ENCODE measurements at places on chromosomes 12 and 14. TPM values are rescaled to one million over a fixed set of nuclear protein-coding genes. Genes with fewer than 3 reads are reported as not detected.

GRCh38 chr14:53606203-53606602 is 350.4 kb downstream of the BMP4 start:
- DNase-seq = no peak
- no peaks in the 10 kb centered on the region for H3K36me3 ChIP-seq
- no peaks in the 10 kb centered on the region for H3K27me3 ChIP-seq

- H3K4me1 ChIP-seq = peaks cover 5% of the 10 kb centered on the region
- H3K4me3 ChIP-seq = no peak overlapping the region
- no peaks in the 10 kb centered on the region for H3K27me3 ChIP-seq
Observed at GRCh38 chr14:64117671-64118402, 176.3 kb downstream of the ESR2 start.

DNA sequence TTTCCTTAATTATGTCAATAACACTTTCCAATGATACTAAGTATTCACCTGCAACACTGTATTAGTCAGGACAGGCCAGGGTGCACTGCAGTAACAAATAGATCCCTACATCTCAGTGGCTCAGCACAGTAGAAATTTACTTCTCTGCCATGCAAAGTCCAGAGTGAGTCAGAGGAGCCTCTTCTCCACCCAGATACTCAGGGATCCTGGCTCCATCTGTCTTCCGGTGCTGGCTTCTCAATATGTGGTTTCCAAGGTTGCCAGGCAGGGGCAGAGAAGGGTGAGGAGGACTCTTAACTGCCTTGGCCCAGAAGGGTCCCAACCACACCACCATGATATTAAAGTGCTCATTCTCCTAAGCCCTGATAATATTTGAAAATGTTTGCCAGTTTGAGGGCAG is 47.8 kb downstream of the ADGRD1 start:
- no peaks in the 10 kb centered on the region for H3K36me3 ChIP-seq
- peaks cover 15% of the 10 kb centered on the region for H3K27me3 ChIP-seq
- DNase-seq = no peak
- H3K4me1 ChIP-seq = no peaks in the 10 kb centered on the region

DNA sequence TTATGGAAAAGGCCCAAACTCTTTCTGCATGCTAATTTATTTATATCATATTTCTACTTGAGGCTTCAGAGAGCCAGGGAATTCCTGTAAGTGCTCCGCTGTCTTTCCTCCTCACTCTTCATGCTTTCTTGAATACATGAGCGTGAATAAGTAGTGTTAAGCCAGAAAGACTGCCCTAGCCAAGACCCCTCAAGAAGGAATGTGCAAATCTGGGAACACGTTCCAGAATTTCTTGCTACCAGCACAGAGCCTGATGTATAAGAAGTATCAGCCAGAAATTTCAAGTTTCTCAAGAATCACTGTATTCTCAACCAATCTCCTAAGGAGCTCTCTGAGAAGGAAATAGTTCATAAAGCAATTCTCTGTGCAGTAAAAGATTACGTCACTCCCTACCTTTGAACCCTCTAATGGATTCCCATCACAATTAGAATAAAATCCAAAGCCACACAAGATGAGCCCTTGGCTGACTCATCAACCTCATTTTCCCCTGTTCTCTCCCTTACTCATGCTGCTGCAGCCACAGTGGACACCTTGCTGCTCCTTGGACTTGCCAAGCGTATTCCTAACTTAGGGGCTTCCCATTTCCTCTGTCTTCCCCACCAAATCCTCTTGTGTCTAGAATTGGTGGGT is 6.9 kb upstream of the TSPAN8 start:
- no peaks in the 10 kb centered on the region for H3K4me1 ChIP-seq
- no peak overlapping the region for H3K27ac ChIP-seq
- no peak overlapping the region for H3K4me3 ChIP-seq

- H3K27me3 ChIP-seq = peaks cover 62% of the 10 kb centered on the region
- no peak overlapping the region for H3K4me3 ChIP-seq
- DNase-seq = no peak
- peaks cover 3% of the 10 kb centered on the region for H3K36me3 ChIP-seq
- no peak overlapping the region for H3K27ac ChIP-seq
Observed at GRCh38 chr14:71905860-71906259, 26.4 kb upstream of the RGS6 start.

- H3K27me3 ChIP-seq = no peaks in the 10 kb centered on the region
- H3K27ac ChIP-seq = peak overlapping the region; percentile 86
- no peak for DNase-seq
- H3K36me3 ChIP-seq = no peaks in the 10 kb centered on the region
- peaks cover 44% of the 10 kb centered on the region for H3K4me1 ChIP-seq
Observed at GRCh38 chr14:96514694-96515093, 12.5 kb downstream of the PAPOLA start.

DNA sequence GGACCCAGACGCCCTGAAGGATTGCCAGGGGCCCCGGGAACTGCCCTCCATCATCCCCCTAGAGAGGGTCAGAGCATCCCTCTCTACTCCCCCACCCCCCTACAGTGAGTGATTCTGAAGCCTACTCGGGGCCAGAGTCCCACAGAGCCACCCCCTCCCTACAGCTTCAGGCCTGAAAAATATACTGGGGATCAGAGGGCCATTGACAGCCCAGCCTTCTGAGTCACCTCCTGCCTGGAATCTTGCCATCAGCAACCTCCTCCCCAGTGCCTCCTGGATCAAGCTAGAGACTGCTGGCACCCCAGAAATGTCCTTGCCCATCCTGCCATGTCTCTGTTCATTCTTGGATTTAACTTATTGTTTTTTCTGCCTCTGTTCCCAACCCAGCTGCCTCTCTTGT is 21.7 kb upstream of the MIA2 start:
- H3K36me3 ChIP-seq = no peaks in the 10 kb centered on the region
- no peak overlapping the region for H3K4me3 ChIP-seq
- no peaks in the 10 kb centered on the region for H3K27me3 ChIP-seq
- no peak for DNase-seq

DNA sequence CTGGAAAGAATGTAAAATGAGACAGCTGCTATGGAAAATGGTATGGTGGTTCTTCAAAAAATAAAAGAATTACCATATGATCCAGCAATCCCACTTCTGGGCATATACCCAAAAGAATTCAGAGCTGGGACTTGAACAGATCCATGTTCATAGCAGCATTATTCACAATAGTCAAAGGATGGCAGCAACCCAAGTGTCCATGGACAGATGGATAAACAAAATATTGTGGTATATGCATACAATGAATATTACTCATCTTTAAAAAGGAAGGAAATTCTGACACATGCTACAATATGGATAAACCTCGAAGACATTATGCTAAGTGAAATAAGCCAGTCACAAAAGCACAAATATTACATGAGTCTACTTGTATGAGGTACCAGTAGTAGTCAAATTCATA is 9.1 kb downstream of the RAB2B start:
- no peak overlapping the region for H3K4me3 ChIP-seq
- no peak overlapping the region for H3K27ac ChIP-seq
- DNase-seq = no peak

DNA sequence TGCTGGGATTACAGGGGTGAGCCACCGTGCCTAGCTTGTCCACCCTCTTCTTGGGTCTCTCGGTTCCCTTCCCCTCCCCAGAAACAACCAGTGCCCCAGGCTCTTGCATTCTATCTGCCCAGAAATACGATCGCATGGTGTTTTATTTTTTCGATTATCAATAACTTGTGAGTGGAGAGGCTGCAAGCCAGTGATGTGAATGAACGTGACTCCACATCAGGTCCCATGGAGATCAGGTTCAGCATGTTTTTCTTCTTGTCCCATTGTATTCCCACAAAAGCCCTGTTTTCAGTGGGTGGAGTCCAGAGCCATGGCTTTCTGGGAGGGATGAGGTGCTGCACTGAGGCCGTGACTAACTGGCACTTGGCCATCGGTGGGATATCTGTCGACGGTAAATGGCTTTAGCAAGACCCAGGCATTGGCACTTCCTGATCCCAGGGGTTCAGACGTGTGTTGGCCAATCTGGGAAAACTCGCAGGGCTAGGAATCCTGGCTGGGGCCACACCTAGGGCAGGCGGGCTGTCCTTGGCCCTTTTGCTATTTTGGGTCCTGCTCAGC is 12.7 kb upstream of the HNF1A start:
- no peak for DNase-seq
- peaks cover 1% of the 10 kb centered on the region for H3K4me1 ChIP-seq
- H3K27ac ChIP-seq = no peak overlapping the region
- peaks cover 10% of the 10 kb centered on the region for H3K27me3 ChIP-seq
- H3K36me3 ChIP-seq = no peaks in the 10 kb centered on the region

- no peak overlapping the region for H3K27ac ChIP-seq
- H3K4me1 ChIP-seq = no peaks in the 10 kb centered on the region
- DNase-seq = no peak
- H3K27me3 ChIP-seq = peaks cover 6% of the 10 kb centered on the region
Observed at GRCh38 chr12:111298582-111299436, 70.1 kb downstream of the PHETA1 start.

DNA sequence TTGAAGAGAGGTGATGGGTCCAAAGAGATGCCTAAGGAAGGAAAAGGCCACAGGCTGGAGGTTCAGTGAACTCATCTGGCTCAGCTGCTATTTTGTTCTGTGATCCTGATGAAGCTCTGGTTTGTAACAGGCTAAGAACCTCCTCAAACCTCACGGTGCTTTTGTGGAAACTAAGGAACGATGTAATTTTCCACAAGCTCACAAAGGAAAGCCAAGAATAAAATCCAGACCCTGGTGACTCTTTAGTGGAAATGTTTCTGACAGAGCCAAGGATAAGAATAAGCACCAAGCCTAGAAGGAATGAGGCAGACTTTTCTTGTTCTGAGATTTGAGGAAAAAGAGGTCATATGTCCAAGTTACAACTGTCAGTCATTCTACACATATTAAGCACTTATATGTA is 93.6 kb downstream of the SLC24A4 start:
- DNase-seq = no peak
- H3K4me3 ChIP-seq = no peak overlapping the region
- H3K4me1 ChIP-seq = no peaks in the 10 kb centered on the region
- H3K27ac ChIP-seq = no peak overlapping the region

DNA sequence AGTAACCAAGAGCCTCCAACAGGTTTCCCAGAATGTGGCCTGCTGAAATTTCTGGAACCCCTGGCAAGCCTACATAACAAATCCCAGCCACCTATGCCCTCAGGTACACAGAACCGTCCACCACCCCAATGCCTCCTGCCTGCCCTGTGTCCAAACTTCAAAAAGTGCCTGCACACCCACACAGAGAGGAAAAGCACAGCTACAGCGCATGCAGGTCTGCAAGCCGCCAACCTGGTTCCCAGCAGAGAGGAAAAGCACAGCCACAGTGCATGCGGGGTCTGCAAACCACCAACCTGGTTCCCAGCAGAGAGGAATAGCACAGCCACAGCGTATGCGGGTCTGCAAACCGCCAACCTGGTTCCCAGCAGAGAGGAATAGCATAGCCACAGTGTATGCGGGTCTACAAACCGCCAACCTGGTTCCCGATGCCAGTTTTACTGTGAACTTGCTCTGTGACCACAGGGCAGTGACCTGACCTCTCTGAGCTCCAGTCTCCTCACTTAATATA is 113.5 kb downstream of the SCARB1 start:
- no peak overlapping the region for H3K27ac ChIP-seq
- H3K4me3 ChIP-seq = no peak overlapping the region
- H3K27me3 ChIP-seq = peaks cover 58% of the 10 kb centered on the region
- peaks cover 15% of the 10 kb centered on the region for H3K4me1 ChIP-seq
- DNase-seq = no peak

DNA sequence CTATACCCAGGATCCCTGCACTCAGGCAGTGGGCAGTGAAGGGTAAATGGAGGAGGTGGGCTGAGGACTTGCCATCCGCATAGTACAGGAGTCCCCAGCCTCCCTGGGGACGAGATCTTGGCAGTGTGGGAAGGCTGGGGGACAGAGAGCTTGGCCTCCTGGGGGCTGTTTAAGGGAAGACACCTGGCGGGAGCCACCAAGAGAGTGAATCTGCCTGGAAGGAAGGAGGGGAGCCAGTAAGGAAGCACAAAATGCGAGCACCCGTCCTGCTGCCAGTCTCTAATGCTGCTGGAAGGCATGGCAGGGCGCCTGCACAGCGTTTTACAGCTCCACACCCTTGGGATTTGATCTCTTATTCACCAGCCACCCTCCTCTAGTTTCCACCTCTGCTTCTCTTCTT is 7.4 kb upstream of the KRT2 start:
- H3K36me3 ChIP-seq = no peaks in the 10 kb centered on the region
- H3K27ac ChIP-seq = no peak overlapping the region
- H3K4me1 ChIP-seq = peaks cover 10% of the 10 kb centered on the region
- no peak overlapping the region for H3K4me3 ChIP-seq

DNA sequence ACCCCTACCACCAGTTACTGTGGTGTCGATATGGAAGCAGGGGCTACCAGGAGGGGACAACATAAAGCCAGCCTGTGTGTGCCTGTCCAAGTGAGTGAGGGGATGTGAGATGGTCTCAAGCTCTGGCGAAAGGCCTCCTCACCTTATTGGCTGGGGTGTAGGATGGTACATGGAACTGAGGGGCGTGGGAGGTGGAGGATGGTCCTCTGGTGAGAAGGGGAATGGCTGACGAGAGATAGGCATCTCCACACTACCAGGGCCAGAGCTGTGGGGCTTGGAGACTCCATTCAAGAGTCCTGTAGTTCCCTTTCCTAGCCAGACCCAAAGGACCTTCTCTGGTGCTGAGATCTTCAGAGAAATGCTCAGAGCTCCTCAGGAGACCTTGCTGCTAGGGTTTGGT is 32.5 kb upstream of the COL2A1 start:
- no peaks in the 10 kb centered on the region for H3K36me3 ChIP-seq
- H3K4me1 ChIP-seq = peaks cover 16% of the 10 kb centered on the region
- no peaks in the 10 kb centered on the region for H3K27me3 ChIP-seq
- peak overlapping the region; percentile 57 for H3K27ac ChIP-seq
- no peak overlapping the region for H3K4me3 ChIP-seq

GRCh38 chr12:132342251-132343227 is 13.2 kb upstream of the GALNT9 start:
- peaks cover 13% of the 10 kb centered on the region for H3K27me3 ChIP-seq
- no peak overlapping the region for H3K4me3 ChIP-seq
- no peaks in the 10 kb centered on the region for H3K36me3 ChIP-seq
- H3K27ac ChIP-seq = no peak overlapping the region
- peaks cover 10% of the 10 kb centered on the region for H3K4me1 ChIP-seq

- no peak for DNase-seq
- H3K4me1 ChIP-seq = no peaks in the 10 kb centered on the region
- H3K4me3 ChIP-seq = no peak overlapping the region
- H3K36me3 ChIP-seq = no peaks in the 10 kb centered on the region
- no peaks in the 10 kb centered on the region for H3K27me3 ChIP-seq
- H3K27ac ChIP-seq = no peak overlapping the region
Observed at GRCh38 chr12:100859063-100859627, 64.6 kb downstream of the ANO4 start.

- H3K27me3 ChIP-seq = no peaks in the 10 kb centered on the region
- H3K4me3 ChIP-seq = peak overlapping the region; percentile 91
- no peaks in the 10 kb centered on the region for H3K36me3 ChIP-seq
- H3K27ac ChIP-seq = peak overlapping the region; percentile 94
- no peak for DNase-seq
Observed at GRCh38 chr12:6632026-6632983, 3.5 kb downstream of the LPAR5 start.

NEDD8 gene
- total RNA-seq = 99.5 TPM

TARBP2 gene
- 29.3 TPM for total RNA-seq

PTHLH gene
- total RNA-seq = not detected

CHGA gene
- not detected for total RNA-seq

PIK3C2G gene
- not detected for total RNA-seq

EIF5 gene
- total RNA-seq = 800 TPM

ISCU gene
- 139 TPM for total RNA-seq

GON7 gene
- 3.1 TPM for total RNA-seq

MYH6 gene
- total RNA-seq = not detected

All from T-helper 17 cell (primary cell).